Skin of body (tissue), 3 donors: ENCODE measurements at places on chromosomes 7 and 10.

GRCh38 chr10:91378061-91378460 lies 32.1 kb upstream of the HECTD2 start:
- no peak for DNase-seq

- no peak for DNase-seq
Observed at GRCh38 chr10:93083743-93084539, 10.2 kb downstream of the CYP26A1 start.

DNA sequence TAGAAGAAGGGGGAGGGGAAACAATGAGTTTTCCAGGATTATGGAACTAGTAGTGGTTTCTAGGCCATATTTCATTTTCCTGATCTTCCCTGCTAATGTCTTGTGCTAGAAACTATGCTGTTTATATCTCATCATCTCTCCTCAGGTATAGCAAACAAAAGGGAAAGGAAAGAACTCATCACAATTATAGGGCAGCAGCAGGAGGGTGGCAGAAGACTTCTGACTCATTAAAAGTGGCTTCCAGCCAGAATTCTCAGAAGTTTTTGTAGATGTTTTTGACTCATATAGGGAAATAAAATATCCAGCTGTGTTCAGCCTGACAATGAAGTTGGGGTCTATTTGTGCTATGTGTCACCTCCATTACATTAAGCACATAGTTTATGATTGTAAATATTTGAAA lies 6.5 kb downstream of the AHR start:
- DNase-seq, result no peak

GRCh38 chr7:20532890-20533289 lies 82.6 kb upstream of the ABCB5 start:
- no peak for DNase-seq

DNA sequence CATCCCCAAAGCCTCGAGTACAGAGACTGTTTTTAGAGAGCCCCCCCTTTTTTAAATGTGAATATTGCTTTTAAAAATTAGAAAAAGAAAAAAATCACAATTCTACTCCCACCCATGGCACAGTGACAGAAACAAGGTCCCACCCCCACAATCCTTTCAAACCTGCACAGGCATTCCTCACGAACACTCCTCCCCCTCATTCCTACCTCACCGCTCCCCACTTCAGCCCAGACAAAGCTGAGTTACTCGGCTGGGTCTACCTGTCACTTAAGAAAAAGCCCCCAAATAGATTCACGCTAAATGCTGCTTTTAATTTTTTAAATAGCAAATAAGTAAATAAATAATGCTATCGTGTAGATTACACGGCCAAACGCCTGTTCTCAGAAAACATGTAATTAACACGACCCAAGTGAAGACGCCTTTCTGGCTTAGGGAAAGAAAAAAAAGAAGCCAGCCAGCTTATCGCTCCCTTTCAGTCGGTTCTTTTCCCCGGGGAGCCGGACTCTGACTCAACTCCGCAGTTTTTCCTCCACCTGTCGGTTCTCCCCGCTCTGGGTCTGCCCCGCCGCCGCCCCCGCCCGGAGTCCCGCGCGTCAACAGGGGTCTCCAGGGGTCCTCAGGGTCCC lies 739 bp downstream of the MPP7 start:
- no peak for DNase-seq

DNA sequence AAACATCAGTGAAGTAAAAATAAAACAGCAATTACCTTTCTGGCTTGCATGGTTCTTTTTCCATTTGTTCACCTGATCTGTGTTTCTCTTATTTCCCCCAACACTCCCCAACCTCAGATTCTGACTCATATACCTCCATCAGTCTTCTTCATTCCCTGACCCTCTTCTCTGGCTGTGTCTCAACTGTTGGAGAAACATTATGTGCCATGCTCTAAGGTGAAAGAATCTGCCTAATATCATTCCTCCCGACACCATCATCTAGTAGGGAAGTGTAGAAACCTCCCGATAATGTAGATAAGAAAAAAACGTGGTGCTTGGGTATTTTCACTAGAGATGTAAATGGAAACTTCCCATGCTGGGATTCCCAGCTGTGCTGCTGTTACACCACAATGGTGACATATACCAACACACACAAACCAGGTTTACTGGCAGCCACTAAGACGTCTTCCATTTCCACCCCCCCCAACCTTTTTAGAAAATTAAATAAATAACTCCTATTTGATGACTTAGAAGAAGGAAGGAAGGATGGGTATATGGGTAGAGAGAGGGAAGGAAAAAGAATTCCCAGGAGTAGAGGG lies 63.4 kb downstream of the OSBPL3 start:
- DNase-seq, result no peak

- DNase-seq, result peak; percentile 82
Observed at GRCh38 chr10:78973901-78974616, 94.7 kb upstream of the ZMIZ1 start.

GRCh38 chr7:88224601-88225275 lies 4.9 kb upstream of the SRI start:
- no peak for DNase-seq

- peak; percentile 37 for DNase-seq
Observed at GRCh38 chr7:33639552-33640197, 265.7 kb upstream of the BMPER start.

DNA sequence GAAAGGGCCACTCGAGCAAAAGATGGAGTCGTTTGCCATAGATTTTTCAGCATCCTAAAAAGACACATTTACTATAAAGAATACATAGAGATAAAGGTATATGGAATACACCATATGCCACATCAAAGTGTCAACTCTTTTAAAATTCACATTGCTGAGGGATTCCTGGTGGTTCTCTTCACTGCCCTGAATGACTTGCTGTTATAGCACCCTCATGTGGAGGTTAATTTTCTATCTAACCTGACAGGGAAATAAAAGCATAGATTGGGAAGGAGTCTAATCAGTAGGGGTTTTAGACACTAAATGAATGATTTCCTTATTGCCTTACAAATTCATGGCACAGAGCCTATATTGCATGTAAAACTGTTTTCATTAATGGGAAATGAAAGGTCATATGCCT lies 25.9 kb downstream of the DNAH11 start:
- DNase-seq, result no peak

- no peak for DNase-seq
Observed at GRCh38 chr7:83065714-83066113, 97.0 kb downstream of the PCLO start.

DNA sequence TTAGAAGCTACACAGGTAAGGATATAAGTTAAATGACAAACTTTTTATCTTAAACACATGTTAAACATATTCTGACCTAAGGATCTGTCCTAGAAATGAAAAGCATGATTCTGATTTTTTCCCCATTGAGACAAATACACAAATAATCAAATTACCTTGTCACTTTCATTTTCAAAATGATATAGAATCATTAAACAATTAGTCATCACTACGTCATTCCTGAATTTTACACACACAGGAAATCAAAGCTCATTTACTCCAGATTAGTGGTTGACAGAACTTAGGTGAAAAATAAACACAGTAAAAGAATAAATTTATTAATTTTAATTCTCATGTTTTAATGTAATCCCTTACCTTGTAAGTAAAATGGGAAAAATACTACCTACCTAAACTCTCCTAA lies 89.0 kb downstream of the AASS start:
- DNase-seq, result no peak

- DNase-seq, result no peak
Observed at GRCh38 chr7:110889335-110889734, 201.6 kb upstream of the LRRN3 start.

GRCh38 chr7:36625247-36625646 lies 99.0 kb downstream of the AOAH start:
- DNase-seq, result no peak

DNA sequence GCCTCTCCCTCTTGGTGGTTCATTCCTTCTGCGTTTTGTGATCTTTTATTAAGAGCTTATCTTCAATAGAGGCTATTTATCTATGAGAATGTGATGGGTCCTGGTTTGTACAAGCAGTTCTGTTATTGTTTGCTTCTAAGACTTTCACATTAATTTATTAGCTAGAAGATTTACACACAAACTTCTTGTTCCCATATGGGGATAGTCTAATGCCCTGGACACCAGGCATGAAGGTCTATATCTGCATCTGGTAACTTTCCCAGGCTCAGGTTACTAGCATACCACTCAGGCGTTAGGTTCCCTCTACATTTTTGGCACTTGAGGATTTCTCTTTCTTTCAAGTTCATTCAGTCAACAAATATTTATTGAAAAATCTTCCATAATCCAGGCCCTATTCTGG lies 7.7 kb downstream of the XPNPEP1 start:
- DNase-seq, result no peak

GRCh38 chr7:128160296-128160695 lies 80.8 kb upstream of the LEP start:
- no peak for DNase-seq

DNA sequence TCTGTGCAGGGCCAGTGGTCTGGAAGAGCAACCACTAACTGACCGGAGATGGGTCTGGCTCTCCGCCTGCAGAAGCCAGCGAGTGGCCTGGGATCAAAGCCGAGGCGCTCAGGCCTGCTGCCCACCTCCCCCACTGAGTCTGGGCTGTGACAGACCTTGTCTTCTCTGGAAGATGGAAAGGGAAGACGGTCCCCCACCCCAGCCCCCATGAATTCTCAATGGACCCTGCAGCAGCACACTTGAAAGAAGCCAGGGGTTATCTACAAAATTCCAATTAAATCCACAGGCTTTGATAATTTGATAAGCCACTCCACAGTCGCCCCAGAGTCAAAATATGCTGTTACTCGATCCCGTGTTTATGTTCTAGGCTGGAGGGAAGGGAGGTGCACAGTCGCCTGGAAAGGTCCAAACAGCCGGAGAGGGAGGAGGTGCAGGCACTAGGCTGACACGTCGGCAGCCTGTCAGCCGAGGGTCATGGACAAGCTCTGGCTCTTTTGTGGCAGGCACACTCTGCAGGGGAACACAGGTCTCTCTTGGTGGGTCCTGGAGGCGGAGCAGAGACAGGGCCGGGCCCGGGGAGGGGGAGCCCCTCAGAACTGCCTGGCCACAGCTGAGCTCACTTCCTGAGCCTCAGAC lies 134.9 kb downstream of the SH3PXD2A start:
- DNase-seq, result no peak

GRCh38 chr7:90645784-90646183 lies 49.7 kb downstream of the CDK14 start:
- no peak for DNase-seq

- peak; percentile 37 for DNase-seq
Observed at GRCh38 chr10:32957341-32958084, 517 bp downstream of the ITGB1 start.

DNA sequence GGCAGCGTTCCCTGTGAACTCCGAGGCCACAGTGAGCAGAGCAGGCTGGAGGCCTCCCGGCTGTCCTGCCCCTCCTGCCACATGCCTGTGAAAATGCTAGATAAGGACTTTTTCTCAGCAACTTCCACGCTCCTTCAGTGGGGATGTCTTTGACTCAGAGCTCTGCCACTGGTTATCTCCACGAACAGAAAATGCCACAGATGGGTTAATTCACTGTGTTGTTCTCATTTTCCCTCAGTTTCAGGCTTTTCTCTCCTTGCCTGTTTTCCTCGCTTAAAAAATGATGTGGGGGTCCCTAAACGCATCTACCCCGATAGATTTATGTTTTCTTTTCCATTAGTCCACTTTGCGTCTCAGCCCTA lies 51.3 kb downstream of the IKZF1 start:
- DNase-seq, result no peak

DNA sequence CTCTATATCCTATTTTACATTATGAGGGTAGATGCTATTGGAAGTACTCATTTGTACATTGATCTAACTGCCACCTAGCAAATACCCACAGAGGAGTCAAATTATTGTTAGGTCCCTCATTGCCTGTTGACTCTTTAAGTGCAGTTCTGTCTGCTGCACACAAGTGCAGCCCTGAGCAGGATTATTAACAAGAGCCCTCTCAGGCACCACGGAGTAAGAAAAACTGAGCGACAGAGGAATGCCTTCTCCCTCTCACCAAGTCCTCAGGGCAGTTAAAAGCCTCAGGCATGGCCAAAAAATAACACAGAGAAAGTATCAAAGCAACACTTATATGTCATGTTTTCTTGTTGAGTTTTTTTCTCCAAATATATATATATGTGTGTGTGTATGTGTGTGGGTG lies 340.0 kb upstream of the NRG3 start:
- DNase-seq, result no peak

DNA sequence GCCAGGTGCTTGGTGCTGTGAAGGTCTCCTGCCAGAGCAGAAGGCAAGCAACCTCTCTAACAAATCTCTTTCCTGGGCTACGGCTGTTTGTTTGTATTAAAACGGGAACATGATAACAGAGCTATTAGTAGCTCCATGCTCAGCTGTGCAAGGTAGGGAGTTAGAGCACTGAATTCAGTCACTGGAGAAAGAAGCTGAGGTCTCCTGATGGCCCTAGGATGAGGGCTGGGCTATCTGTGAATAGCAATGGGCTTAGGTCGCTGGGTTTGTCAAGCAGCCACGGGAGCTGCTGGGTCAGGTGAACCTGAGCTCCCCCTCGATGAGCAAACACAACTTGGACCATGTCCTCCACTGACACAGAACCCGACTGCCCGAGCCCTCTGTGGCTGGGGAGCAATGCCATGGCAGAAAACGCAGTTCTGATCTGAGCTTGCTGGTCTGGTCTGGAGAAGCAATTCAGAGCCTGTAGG lies 24.4 kb downstream of the TACC2 start:
- DNase-seq, result no peak

DNA sequence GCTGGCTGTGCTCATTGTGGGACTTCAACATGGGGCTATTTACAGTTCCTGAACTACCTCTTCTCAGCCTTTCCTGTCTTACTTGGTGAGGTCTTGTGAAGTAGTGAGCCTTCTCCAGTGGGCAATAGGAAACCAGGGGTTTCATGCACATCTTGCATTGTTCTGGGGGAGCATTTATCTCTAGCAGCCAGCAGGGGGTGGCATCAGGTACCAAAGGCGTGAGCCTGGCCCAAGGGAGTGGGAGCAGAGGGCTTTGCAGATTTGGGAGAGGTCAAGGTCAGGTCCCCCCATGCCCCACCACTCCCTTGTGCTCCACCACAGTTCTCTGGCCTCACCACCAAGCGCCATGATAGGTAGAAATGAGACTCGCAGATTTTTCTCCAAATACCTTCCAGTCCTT lies 85.4 kb upstream of the NPTX2 start:
- no peak for DNase-seq

DNA sequence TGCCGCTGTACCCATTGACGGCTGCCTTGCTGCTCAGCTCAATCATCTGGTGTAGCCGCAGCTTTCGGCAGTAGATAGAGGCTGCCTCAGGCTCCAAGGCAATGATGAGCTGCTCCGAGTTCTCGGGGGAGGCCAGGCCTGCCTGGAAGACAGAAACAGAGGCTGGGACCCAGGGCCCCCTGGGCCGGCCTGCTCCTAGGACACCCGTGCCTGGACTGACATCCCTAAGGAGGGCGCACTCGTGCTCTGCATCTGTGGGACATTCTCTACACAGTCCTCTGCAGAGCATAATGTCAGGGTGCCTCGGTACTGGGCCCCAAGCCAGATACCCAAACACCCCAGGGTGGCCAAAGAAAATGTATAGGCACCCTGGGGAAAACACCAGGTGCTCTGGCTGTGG lies 58.5 kb downstream of the HSPA12A start:
- DNase-seq, result no peak

GRCh38 chr10:48192881-48193450 lies 81.5 kb downstream of the FRMPD2 start:
- no peak for DNase-seq

- DNase-seq, result no peak
Observed at GRCh38 chr7:77200542-77200941, 923 bp upstream of the FGL2 start.

- DNase-seq, result no peak
Observed at GRCh38 chr7:153193144-153193595, 433.6 kb downstream of the ACTR3B start.
